ENCODE measurements at places on chromosomes 7 and 10. TPM values are rescaled to one million over a fixed set of nuclear protein-coding genes. Genes with fewer than 3 reads are reported as not detected.

C10orf95 gene
- total RNA-seq = 0.16 TPM

EN2 gene
- total RNA-seq = not detected

NPC1L1 gene
- 0.08 TPM for total RNA-seq

ADARB2 gene
- not detected for total RNA-seq

IFIT1B gene
- 0.11 TPM for total RNA-seq

NME8 gene
- total RNA-seq = not detected

CUBN gene
- 9.2 TPM for total RNA-seq

ZNF735 gene
- total RNA-seq = not detected

UBN2 gene
- total RNA-seq = 9.6 TPM

TMEM196 gene
- total RNA-seq = not detected

TAC1 gene
- not detected for total RNA-seq

ACHE gene
- 0.22 TPM for total RNA-seq

AKR1C4 gene
- not detected for total RNA-seq

PON1 gene
- not detected for total RNA-seq

METTL27 gene
- total RNA-seq = 2.1 TPM

LIPF gene
- not detected for total RNA-seq

KCTD7 gene
- total RNA-seq = 15.2 TPM

GRB10 gene
- total RNA-seq = 5.9 TPM

CCDC3 gene
- 0.08 TPM for total RNA-seq

BLOC1S2 gene
- total RNA-seq = 55.9 TPM

STAG3 gene
- 5.5 TPM for total RNA-seq

MICALL2 gene
- 2.2 TPM for total RNA-seq

C10orf53 gene
- not detected for total RNA-seq

SPDYE16 gene
- total RNA-seq = 0.53 TPM

FIGNL1 gene
- total RNA-seq = 10.4 TPM

SEMA4G gene
- 1.1 TPM for total RNA-seq

TSPAN33 gene
- total RNA-seq = 4.1 TPM

NAT16 gene
- total RNA-seq = not detected

GNAI1 gene
- 1.2 TPM for total RNA-seq

OPN4 gene
- not detected for total RNA-seq

Measured in CD4-positive, alpha-beta T cell (primary cell).